ENCODE measurements at places on chromosomes 3 and 15.

DNA sequence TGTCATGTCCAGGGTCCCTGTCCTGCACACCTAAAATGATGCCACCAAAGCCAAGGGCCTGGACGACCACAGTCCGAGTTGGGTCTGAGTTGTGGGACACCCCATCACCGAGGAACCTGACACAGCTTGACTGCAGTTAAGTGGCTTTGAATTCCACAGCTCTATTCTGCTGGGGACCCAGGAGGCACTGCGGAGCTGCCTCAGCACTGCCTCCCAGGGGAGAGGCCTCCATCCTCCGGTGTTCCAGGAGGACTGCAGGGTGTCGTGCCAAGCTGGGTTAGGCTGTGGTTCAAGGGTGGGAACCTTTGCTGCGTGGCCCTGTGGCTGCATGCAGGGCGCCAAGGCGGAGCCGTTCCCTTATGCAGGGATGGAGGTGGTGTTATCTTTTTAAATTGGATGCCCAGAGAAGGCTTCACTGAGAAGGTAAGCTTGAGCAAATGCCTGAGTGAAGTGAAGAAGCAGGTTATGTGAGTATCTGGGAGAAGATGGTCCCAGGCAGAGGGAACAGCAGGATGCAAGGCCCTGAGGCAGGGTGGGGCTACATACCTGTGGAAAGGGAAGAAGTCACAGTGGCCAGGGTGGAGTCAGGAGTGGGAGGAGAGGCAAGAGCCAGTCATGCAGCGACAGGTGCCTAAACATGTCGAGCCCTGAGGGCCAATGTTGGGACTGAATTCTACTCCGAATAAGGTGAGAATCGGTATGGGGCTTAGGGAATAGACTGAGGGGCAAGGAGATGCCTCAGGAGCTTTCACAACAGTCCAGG lies 144.8 kb downstream of the TPRA1 start:
- no peak for DNase-seq

DNA sequence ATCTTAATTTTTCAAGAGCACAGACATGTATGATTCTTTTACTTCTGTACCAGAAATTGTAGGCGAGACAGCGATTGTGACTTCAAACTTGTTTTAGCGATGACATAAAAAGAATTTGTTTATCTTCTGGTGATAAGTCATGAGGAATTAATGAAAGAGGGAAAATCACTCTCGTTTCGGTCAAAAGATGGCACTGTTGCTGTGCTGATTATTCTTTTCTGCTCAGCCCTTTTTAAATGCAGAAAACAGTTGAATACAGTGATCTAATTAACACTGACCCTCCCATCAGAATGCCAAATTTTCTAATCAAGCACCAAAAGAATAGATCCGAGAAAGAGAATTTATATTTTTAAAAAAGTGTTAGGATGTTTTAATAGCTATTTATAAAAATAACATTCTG lies 52.6 kb downstream of the NSUN3 start:
- DNase-seq: peak; percentile 60

DNA sequence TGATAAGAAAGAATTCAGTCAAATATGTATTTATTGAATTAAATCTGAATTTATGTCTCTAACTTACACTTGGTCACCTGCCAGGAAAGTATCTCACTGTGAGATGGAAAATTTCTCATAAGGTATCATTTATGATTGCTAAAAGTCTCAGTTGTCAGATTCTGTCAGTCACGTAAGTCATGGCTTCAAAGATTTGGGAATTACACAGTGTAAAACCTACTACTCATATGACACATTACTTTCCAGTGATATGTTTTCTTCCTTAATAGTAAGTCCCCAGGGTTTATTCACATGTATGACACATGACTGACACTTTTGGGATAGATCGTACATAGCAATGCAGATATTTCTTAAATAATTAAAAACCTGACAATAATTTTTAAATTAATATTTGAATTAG lies 792.2 kb downstream of the PLOD2 start:
- no peak for DNase-seq

GRCh38 chr3:188272481-188273372 lies 118.8 kb downstream of the LPP start:
- DNase-seq: peak; percentile 87

DNA sequence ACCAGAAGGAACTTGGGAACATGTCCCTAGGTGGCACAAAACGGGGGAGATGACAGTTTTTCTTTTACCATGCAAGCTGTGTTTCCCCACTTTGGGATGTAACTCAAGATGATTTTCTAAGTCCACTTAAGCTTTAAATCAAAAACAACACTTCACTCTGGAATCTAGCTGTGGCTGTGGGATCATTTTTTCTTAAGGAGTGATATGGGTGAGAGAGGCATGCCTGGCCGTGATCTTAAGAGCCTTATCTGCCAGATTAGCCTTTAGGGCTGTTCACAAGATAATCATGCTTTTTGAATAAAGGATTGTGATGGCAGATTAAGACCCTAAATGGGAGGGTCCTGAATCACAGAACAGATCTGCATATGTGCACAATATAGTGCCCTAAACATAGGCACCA lies 384.8 kb upstream of the SEMA6D start:
- DNase-seq: no peak

DNA sequence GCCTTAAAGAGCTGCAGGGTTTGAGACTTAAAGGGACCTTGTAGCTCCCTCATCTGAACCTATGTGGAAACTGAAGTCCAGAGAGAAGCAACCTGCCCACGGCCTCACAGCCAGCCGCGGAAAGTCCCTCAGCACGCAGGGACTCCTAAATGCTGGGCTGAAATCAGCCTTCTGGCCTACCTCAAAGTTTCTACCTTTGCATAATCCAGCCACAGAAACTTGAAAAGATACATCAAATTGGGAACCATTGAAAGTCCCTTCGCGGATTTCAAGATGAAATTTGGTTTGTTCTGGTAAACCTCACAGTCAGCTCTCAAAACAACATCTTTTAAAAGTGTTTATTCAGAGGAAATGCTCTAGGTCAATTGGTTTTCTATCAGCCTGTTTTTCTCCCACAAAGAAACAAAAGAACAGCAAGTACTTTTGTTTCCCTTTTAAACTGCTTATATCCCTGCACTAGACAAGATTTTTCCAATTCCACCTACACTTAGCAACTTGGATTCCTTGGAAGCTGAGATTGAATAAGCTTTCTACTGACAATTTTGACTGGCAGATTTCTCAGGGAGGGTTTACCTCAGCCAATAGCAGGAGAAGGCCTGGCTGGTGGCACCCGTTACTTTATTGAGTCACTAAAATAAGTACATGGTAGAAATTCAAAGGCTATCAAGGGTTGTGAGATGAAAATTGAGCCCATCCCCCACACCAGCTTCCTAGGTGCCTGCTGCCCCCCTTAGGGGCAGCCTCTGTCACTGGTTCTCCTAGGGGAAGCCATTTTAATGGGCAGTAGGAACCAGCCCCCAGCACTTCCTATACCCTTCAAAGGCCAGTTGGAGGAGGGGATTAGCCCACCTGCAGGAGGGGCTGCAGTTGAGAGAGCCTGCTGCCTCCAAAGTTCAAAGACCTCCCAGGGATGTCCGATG lies 171.2 kb downstream of the ADAMTS17 start:
- DNase-seq: no peak

GRCh38 chr3:66477856-66478255 lies 23.0 kb downstream of the LRIG1 start:
- DNase-seq: no peak

DNA sequence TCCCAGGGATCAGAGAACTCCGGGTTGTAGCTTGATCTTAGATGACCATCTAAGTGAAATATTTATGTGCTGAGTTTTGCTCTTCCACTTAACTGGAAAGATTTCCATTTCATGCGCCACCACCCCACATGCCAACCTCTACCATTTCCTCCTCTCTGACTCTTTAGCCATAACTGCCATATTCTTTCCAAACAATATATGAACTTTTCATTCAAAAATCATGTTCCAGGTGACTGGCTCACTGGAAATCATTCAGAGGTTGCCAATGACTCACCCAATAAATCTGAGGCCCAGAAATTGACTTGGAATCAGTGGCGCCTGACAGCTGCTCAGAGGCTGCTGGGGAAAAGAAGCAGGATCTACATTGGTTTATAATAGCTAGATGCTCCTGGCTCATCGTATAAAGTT lies 31.6 kb upstream of the FAM174B start:
- no peak for DNase-seq

GRCh38 chr3:194300382-194300758 lies 50.8 kb downstream of the CPN2 start:
- DNase-seq: no peak

DNA sequence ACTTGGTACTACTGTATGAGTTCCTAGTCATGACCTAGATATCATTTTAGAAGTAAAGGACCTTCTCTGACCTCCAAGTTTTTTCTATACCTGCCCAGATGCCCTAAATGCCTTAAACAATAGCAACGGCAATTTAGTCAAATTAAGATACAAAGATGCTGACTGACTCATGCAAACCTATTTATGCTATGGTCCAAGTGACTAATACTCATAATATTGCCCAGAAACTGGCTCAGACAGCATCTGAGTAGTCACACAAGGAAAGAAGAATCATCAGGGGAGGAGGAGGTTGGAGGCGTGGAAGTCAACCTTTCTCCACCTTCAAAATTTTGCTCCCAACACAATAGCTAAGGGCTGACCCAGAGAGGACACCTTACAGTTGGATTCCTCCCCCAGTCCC lies 6.8 kb downstream of the FYCO1 start:
- no peak for DNase-seq

DNA sequence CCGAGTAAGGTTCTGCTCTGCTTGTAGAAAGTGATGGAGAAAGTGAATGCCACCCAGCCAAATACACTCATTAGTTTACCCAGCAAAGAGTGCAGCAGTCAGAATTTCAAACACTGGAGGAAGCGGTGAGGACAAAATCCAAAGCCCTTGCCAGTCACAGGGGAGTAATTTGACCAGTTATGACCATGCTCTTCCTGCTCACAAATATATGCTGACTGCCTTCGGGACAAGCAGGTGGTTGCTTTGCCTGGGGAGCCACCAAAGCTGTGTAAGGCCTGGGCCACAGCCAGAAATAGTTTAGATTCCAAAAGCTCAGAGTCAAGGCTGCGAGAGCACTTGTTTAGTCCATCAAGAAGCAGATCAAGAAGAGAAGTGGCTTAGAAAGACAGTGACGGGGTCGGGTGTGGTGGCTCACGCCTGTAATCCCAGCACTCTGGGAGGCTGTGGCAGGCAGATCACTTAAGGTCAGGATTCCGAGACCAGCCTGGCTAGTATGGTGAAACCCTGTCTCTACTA lies 51.0 kb upstream of the ATP13A3 start:
- no peak for DNase-seq

GRCh38 chr3:67644827-67645226 lies 9.6 kb downstream of the SUCLG2 start:
- no peak for DNase-seq

- no peak for DNase-seq
These were observed 45.2 kb downstream of the C2CD4B start for GRCh38 chr15:62119874-62120273.

DNA sequence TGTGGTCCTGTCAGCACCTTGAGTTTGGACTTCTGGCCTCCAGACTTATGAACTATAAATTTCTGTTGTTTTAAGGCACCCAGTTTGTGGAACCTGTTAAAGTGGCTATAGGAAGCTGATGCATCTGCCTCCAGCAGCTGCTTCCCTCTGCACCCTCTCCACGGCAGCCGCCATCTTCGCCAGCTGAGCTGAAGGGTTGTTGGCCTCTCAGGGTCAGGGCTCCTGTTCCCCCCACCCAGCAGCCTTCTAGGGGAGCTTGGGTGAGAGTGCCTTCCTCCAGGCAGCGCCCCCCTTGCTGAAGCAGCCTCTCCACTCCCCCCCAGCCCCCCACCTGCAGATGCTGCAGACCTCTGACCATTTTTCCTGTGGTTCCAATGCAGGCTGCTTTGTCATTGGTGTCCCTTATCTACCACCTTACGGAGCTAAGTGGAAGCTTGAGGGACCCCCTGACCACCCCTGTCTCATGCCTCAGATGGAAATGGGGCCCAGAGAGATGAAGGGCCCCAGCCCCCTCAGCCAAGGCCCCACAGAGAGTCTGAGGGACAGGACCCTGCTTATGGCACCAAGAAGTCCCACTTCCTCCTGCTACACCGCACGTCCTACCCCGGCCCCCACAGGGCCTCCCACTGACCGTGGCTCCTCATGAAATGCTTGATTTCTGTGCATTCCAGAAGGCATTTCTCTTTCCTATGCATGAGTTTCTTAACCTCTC lies 61.4 kb upstream of the TLE3 start:
- no peak for DNase-seq

- DNase-seq: peak; percentile 26
These were observed 336.1 kb downstream of the GBE1 start for GRCh38 chr3:81425198-81425868.

DNA sequence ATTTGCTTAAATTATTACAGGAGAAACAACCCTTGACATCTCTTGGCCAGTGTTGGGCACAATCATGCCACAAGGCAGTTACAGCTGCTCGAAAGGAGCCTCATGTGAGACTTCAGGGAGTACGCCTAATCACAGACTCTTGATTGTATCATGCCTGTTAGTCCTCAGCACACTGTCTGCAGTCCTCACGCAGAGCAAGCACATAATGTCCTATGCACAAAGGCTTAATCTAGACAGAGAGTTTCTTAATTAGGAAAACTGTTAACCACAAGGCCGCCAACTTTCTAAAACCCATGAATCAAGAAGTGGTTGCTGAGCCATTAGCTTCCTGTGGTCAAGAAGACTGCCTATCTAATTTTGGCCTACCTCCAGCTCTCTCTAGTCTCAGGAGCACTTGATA lies 172.0 kb downstream of the UNC13C start:
- no peak for DNase-seq

DNA sequence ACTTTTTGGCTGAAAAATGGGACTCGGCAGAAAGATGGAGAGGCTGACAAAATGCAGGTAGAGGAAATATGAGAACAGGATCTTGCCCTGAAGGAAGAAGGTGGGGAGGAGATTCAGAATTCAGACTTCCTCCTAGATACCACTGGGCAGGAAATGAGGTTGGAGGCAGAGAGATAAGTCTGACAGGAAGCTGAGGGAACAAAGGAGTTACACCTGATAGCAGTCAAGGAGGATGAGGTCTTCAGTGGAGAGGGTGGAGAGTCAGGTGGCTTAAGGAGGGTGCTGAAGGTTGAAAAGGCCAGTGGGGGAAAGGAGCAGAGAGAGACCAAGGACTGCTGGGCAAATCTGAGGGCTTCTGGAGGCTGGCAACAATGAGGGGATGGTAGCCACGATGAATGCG lies 56.8 kb downstream of the CCR4 start:
- DNase-seq: no peak

- DNase-seq: no peak
These were observed 38.0 kb downstream of the STAC start for GRCh38 chr3:36418296-36418695.

Data from COLO829 (cell line).